ENCODE measurements at places on chromosomes 3 and 15.

DNA sequence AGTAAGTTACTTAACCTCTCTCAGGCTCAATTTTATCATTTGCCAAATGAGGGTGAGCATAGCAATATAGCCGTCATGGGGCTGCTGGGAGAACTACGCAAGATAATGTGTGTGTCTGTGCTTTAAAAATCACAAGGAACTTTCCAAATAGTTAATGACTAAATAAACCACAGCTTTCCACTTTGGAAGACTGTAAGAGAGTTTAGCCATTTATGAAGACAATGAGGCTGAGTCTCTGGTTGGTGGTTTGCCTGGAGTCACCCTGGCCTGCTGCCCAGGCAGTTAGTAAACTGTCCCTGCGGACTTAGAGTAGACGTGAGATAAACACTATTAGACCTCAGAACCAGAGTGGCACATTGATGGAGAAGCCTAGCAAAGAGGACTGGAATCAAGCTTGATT, 357.7 kb downstream of the CLSTN2 start:
- no peak for DNase-seq

GRCh38 chr3:107561980-107562379, 39.2 kb downstream of the BBX start:
- no peak for DNase-seq

- no peak for DNase-seq
These were observed 92.1 kb upstream of the TSPAN3 start for GRCh38 chr15:77162872-77163633.

DNA sequence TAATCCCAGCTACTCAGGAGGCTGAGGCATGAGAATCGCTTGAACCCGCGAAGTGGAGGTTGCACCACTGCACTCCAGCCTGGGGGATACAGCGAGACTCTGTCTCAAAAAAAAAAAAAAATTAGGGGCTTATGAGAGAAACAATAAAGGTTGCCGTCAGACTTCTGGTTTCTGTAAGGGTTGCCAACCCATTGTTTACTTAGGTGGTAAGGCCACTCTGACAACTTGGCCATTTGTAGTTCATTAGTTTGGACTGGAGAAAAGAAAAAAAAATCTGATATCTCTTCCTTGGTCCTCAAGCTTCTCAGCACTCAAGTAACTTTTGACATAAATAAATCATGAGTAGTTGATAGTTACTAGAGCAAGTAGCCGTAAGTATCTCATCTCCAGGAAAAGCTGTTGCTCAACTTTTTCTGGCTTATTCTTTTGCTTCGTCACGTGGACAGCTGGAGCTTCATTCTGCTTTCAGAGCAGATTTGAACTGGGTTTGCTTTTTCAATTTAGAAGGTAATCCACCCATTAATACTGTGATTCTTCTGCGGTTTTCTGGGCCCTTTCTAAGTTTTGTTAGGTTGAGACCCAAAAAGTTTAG, 9.4 kb downstream of the SNX1 start:
- DNase-seq = no peak

DNA sequence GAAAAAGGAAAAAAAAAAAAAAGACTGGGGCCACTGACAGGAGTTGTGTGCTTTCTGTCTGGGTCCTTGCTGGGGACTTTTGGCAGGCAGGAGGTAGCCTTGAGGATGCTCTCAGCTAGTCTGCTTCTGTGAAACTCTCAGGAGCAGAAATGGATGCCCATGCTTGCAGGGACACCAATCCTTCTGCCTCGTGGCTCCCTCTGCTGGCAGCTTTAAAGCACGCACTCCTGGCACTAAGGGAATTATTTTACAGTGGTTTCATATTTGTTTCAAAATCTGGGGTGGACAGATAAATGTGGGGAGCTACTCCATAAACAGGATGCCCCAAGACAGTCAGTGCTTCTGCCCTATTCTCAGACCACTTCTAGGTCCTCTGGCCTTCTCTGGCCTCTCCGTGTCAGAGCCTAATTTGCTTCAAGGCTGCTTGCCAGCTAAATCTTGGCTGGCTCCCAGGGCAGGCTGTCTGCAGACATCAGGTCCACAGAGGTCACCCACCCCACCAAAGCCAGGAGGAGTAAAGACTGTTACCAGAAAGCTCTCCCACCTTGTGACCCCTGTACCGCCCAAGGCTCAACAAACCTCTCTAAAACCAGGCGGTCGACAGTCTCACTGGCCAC, 17.1 kb downstream of the TRAIP start:
- peak; percentile 89 for DNase-seq

DNA sequence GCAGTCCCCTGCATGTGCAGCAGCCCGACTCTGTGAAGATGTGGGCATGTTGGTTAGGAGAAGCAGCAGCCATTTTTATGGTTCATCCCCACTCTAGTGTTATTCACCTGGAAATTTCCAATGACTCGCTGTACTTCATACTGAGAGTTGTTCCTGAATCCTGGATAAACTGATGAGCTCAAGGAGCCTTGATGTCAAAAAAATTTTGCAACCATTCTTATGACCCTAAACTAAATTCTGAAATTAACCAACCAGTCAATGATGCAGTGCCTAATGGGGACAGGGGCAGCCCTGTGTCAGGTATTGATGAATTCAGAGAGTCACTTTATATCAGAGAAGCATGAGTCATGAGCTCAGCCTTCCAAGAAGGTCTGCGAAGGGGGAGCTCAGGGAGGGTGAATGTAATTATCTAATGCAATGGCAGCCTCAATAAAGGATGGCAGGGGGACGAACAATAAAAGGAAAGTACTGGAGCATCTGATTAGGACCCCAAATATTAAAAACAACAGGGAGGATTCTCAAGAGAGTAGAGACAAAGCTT, 108.4 kb upstream of the VEPH1 start:
- no peak for DNase-seq

DNA sequence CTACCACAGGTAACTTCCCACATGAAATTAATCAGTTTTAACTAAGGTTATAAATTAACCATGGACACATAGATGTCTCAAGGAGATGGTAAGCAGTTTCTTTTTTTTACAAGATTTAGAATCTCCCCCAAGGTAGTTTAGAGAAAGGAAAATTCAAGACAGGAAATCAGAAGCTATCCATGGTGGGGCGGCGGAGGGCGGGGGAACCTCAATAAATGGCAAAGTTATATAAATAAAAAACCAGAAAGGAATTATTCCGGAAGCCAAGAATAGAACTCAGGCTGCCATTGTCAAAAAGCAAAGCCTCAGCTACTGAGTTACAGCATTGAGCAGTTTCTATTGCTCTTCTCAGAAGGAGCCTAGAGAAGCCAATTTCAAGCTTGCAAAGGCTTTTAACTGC, 172.1 kb upstream of the SMAD3 start:
- no peak for DNase-seq

DNA sequence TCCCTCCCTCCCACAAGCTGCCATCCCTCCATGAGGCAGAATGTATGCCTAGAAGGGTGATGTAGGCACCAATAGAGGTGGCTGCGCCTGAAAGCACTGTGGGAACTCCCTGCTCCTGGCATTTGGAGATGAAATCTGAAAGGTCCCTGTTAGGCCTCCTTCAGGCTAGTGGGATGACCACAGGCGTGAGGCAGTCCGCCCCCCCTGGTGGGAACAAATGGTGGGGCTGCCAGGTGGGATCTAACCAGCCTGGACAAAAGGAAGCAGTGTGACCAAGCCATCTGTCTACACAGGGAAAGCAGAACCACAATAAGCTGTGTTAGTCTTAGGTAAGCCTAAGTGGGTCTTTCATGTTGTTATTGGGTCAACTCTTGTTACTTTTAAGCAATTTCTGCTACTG, 25.3 kb downstream of the IL5RA start:
- no peak for DNase-seq

GRCh38 chr3:15327941-15328340, 4.4 kb downstream of the SH3BP5 start:
- DNase-seq = no peak

DNA sequence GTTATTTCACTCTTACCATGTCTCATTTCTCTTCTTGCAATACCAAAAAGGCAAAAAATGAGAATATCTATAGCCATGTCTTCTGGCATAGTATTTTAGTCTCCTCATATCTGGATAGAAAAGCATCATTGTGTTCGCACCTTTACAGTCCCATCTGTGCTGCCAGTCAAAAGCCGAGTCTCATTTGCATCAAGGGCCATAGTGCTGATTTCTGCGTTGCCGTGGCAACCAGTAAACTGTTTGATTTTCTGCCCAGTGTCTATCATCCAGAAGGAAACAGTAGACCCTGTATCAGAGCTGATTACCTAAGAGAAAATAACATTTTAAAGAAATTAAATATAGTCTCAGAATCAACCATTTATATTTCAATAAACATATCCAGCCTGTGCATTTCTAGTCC, 86.1 kb upstream of the SERPINI2 start:
- no peak for DNase-seq

DNA sequence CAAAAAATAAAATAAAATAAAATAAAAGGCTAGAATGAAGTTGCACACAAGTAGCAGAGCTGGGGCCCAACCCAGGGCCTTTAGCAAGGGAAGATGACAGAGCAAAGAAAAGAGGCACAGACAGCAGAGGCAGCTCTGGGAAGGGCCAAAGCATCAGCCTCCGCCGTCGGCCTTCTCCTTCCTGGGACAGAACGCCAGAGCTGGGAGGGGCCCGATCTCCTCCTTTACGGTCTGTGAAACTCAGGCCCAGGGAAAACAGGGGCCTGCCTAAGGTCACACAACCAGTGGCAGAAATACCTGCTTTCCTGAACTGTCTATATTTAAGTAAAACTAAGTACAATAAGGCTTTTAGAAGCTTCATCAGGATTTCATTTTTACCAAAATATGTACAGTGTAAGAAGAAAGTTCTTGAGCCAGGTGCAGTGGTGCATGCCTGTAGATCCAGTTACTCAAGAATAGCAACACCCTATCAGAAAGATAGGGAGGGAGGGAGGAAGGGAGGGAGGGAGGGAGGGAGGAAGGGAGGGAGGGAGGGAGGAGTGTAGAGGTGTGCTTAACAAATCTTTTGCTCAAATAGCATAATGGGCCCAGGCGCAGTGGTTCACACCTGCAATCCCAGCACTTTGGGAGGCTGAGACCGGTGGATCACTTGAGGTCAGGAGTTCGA, 43.0 kb upstream of the MUC4 start:
- no peak for DNase-seq

DNA sequence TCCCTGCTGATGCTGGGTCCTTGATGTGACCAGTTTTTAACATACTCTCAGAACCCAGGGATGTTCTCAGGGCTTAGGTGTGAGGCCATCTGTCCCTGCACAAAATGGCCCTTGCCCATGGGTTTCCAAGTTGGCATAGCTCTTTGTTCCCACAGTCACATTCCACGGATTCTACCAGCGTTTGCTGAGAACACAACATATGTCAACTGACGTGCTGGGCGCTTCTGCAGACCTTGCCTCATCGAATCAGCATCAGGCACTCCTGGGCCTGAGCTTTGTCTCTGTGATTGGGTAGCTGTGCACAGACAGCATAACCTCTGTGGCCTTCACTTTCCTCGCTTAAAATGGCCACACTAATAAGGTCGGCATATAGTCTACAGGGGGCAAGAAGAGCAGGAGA, 69.0 kb downstream of the MGLL start:
- no peak for DNase-seq

- DNase-seq = no peak
These were observed 106.3 kb upstream of the RNU6-1 start for GRCh38 chr15:67945951-67946700.

DNA sequence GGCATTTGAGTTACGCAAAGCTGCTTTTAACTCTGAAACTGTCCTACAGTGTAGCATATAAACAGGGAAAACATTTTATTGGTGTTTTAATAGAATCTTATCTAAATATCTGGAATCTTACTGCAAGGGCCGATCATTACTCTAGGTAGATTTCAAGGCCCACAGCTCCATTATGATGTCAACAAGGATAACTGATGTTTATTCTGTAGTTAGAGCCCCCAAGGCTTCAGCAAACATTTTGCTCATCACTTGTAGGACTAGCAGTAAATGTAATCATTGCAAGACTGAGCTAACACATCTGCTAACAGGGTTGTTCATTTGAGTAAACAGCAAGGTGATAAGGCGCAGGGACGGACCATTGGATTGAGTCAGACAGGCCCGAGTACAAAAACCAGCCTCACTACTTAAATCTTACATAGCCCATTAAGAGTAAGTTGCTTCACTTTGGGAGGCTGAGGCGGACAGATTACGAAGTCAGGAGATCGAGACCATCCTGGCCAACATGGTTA, 332.5 kb upstream of the TPRG1 start:
- no peak for DNase-seq

DNA sequence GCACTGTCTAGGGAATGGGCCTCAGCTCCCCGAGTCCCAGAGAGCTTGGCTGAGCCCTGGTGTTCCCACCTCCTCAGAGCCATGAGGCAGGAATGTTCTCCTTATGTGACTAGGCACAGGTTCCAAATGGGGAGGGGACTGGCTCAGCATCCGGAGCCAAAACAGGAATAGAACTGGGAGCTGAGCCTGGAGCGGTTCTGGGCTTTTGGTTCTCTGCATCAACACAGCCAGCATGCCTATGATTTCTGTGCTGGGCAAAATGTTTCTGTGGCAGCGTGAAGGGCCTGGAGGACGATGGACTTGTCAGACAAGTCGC, at the start of gene FAM131A:
FAM131A (plus strand) TSS at position 202 of the 316 bp plus-strand sequence; CDS start at position 233, 31 bp downstream.
- DNase-seq = peak; percentile 89

- DNase-seq = no peak
These were observed 46.5 kb downstream of the TP63 start for GRCh38 chr3:189677667-189678066.

GRCh38 chr15:40320931-40321371, 2.5 kb upstream of the INAFM2 start:
- no peak for DNase-seq
